ENCODE measurements at places on chromosomes 7 and 10.

DNA sequence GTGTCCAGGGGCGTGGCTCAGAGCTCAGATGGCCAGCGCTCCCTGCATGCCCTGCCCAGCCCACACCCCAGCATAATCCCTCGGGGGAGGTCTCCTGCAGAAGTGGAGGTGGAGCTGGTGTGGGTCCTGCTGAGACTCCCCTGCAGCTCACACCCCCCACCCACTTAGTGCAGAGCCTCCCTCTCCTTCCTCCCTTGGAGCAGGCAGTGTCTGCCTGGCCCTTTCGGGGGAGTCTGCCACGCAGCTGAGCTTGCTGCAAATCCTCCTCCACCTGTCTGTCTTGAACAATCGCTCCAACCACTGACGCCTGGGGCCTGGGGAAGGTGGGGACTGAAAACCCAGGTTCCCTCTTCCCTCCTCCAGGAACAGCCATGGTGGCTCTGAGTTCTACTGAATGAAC, 219.7 kb upstream of the PPP2R2D start:
- peak; percentile 20 for DNase-seq

- no peak for DNase-seq
Observed at GRCh38 chr7:51587604-51588003, 271.0 kb upstream of the COBL start.

- DNase-seq, result no peak
Observed at GRCh38 chr10:72622271-72622670, 3.6 kb downstream of the MICU1 start.

DNA sequence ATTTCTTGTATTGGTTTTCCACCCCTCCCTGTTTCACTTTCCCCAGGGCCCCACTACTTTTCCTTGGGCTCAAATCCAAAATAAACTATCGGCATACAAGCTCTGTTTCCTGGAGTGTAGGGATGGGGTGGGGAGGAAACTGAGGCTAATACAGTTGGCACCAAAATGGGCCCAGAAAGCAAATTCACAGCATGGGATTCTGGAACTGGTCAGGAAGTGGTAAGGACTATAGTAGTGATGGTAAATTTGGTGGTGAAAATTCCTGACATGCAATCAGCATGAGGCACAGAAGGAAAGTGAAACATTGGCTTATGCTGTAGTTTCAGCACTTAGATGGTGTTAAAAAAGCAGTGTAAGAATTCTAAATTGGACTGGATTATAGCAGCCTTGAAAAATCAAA, 8.7 kb upstream of the SAMD9L start:
- DNase-seq, result no peak

GRCh38 chr7:139731802-139732470, 45.9 kb downstream of the HIPK2 start:
- DNase-seq, result peak; percentile 69

- no peak for DNase-seq
Observed at GRCh38 chr7:43944286-43944685, 18.1 kb downstream of the UBE2D4 start.

Measured in dorsolateral prefrontal cortex (tissue), 122 donors.